ENCODE measurements at places on chromosomes 11 and 22.
A peak's percentile ranks its signal among the peaks of the same experiment; 100 is the strongest.

DNA sequence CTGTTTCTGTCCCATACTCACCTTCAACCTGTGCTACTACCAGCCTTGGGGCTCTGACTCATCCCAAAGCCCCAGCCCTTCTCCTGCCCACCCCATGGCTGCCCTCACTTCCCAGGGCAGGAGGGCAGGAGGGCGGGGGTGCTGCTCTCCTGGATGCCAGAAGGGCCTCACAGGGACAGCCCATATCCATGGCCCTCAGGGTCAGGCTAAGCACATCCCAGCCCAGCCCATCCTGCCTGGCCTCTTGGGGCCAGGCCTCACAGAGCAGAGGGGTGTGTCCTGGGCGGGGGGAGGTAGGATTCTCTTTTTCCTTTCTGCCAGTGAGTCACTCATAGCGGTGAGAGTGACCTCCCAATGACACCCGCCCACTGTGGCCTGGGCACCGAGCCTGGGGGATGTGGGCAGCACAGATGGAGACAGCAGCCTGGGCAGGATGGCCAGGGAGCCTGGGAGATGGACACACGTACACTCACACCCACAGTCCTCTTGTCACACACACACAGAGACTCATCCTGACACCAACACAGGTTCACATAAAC is 2.4 kb downstream of the LTBP3 start:
- DNase-seq = peak; percentile 91

GRCh38 chr11:98701541-98701940 is 319.2 kb upstream of the CNTN5 start:
- no peak for DNase-seq

GRCh38 chr11:129743112-129743815 is 72.4 kb upstream of the TMEM45B start:
- DNase-seq = no peak

DNA sequence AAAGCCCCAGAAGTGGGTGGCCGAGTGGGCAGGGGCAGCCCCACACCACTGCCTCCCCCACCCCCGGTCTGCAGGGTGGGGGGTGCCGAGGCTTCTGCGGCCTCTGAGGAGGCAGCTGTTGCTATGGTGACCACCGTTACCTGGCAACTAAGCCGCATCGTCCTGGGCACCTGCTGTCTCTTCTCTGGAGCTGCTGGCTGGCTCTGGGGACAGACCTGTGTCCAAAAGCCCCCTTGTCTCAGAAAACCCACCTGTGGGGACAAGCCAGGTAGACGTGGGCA is 79.9 kb upstream of the PRR5 start:
- no peak for DNase-seq

DNA sequence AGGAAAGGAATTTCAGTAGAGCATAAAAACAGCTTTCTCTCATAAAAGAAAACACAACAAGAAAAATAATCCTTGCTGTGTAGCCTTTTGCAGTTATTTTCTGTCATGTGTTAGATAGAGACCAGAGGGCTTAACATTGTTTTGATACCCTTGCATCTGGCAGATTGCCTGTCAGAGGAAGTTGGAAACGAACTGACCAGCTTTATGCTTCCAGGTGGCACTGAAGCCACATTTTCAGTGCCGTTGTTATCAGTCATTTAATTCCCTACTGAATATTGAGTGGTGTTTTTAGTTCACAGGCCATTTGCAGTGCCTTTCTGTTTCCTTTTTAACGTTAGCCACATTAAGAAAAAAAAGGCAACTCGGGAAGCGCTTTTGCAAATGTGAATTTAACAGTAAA is 21.5 kb upstream of the RAG2 start:
- DNase-seq = no peak

All from ACHN (cell line).